ENCODE measurements at places on chromosomes 6 and 20.

- no peak for DNase-seq
Measured at GRCh38 chr6:26400626-26401025, 1.4 kb upstream of the BTN3A1 start.

DNA sequence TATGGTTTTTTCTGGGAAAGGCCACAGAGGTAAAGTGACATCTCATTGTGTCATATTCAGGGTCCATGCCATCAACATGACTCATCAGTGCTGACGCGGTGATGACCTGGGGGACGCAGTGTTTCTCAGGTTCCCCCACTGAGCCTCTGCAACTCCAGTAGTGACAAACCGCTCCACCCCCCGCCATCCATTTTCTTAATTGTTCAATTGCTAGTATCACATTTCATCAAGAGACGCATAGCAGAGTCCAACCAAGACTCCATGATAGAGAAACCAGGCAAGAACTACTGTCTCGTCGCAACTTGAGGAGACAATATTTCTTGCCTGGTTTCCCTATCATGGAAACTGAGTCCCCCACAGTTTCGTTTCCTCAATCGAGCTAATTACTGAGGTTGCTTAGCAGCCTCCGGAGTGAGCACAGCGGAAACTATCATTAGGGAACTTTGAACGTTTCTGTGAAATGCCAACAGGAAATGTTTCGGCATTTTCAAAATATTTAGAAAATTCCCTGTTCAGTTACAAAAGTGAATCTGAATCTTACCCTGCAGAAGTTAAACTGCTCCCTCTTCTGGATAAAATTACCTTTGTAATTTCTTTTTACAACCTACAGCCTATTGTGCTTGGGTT, 12.2 kb upstream of the SERPINB1 start:
- DNase-seq: peak; percentile 83

DNA sequence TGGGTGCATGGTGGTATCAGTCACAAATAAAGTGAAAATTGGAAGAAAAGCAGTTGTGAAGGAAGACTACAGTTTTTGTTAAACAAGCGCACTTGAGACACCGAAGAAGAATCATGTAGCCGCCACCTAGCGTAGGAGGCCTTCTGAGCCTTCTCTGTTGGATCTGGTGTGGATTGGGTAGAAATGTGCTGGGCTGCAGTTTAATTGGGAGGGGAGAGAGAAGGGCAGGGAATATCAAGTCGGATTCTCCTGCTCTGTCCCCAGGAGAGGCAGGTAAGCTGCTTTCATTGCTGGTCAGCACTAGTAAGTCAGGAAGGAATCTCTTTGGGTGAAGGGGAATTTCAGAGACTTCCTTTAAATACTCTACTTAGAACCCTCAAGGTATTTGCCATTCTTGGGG, 1.2 kb upstream of the FABP7 start:
- DNase-seq: no peak

GRCh38 chr6:160418370-160418769, 70.2 kb downstream of the SLC22A3 start:
- no peak for DNase-seq

GRCh38 chr6:37566111-37566949, 66.6 kb upstream of the CCDC167 start:
- DNase-seq: peak; percentile 49

- DNase-seq: no peak
Measured at GRCh38 chr6:137260217-137260616, 41.0 kb upstream of the IFNGR1 start.

DNA sequence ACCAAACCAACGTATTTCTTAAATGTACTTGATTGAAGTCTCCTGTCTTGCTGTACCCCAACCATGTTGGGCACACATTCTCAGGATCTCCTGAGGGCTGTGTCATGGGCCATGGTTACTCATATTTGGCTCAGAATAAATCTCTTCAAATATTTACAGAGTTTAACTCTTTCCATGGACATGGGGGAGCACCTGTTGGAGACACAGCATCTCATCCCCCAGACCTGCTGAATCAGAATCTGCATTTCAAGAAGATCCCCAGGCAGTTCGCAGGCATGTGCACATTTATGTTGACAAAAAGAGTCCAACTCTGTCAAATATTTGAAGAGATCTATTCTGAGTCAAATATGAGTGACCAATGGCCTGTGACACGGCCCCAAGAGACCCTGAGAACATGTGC, 24.5 kb downstream of the PIGT start:
- DNase-seq: no peak

DNA sequence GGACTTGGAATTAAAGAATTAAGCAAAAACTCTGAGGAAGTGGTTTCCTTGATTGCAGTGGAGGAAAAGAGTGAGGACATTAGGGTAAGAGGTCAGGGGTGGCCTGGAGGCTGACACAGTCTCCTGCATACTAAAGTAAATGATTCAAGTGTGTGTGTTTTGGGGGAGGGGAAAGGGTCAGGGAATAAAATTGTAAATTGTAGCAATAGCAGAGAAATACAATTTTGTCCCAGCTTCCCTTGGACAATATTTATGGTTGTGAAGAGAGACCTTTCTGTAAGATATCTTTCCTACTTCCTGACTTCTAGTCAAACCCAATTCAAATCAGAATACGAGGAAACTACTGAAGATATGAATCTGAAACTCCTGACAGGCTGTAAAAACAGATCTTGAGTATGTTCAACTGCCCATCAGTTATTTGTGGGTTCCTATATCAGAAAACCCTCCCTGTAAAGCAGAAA, 143.4 kb upstream of the HMGN3 start:
- no peak for DNase-seq

GRCh38 chr20:59158673-59159072, 4.9 kb upstream of the ZNF831 start:
- DNase-seq: no peak

DNA sequence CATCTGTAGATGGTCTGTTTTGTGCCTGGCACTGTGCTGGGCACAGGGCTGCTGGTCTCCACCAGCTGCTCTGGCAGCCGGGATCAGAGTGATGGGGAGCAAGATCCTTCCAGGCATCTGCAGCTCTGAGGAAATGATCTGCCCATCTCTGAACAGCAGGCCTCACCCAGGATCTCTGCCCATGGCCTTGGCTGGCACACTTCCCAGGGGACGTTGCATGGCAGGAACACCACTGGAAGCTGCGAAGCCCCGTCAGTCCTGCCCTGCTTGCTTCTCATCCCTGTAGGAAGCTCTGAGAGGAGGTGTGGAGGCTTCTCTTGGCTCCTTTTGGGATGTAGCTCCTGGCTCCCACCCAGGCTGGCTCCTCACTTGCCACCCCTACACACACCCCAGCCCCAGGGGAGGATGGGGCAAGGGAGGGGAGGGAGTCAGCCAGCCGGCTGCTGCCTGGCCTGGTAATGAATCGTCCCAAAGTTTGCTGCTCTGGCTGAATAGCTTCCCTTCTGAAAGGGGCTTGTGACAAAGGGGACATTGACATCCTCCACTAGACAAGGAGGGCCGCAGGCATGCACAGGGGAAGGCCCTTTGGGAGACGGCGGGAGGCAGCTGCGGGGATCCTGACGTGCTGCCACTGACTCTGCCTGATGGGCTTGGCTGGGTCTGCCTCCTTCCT, 108.9 kb downstream of the VEGFA start:
- no peak for DNase-seq

DNA sequence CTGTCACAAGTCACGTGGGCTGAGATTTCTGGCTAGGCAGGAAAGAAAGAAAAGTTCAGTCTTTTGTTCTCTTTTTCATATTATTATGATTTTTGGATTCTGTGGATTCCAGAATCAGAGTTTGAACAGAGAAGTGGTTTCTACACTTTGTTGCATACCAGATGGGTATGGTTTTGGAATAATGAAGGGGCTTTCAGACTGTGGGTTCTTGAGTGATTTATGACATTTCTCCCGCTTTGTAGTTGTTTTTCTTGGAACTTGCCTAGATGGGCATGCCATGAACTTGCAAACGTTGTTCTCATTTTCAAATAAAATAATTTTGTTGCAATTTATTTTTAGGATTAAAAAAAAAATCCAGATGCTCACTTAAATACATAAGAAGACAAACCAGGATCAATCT, 34.4 kb downstream of the CBFA2T2 start:
- DNase-seq: no peak

- DNase-seq: no peak
Measured at GRCh38 chr6:106569428-106569827, 59.9 kb downstream of the RTN4IP1 start.

DNA sequence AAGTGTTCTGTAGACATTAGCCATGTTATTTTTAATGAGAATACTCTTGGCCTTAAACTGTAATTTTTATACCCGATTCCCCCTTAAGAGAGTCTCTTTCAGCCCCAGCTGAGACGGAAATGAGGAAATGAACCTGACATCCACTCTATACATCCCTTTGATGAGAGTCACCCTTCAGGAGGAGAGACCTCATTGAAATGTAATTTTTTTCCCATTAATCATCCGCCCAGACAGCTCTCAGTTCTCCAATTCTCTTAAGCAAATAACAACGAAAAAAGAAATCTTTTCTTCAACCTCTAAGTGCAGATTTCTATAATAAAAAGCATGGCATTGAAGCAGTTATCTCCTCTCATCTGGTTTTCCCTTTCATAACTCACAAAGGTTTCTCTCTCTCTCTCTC, 243.8 kb upstream of the PMEPA1 start:
- DNase-seq: no peak

DNA sequence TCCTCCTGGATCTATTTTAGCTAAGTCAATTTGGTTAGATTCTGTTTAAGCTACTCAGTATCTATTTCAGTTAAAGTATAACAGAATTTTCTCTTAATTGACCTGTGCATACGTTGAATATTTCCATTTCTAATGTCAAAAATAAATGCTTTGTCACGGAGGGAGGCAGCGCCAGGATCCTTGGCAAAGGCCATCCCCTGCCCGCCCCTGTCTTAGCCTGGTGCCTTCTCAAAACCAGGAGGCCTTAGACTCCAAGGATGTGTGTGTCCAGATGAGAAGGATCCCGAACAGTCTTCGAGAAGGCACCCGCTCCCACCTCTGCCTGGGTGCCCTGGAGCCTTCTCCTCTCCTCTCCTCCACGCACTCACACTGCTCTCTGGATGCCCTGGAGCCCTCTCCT, 22.4 kb downstream of the TCFL5 start:
- no peak for DNase-seq

DNA sequence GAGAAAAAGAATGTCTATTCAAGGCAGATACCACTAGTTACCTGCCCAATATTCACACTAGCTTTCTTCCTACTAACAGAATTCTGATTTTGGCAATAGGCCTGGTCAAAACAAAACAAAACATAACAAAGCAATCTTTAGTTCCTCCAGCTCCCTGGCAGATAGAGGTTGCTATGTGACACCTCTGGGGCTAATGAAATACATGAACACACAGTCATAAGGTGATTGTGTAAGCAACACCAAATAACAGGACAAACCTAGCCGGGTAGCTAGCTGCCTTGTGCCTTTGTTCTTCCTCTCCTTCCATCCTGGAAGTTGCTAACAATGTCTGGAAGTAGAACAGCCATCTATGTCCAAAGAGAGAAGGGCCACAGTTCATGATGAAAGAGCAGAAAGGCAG, 6.0 kb upstream of the HMGN3 start:
- DNase-seq: no peak

- DNase-seq: no peak
Measured at GRCh38 chr20:44678990-44679611, 27.6 kb upstream of the ADA start.

DNA sequence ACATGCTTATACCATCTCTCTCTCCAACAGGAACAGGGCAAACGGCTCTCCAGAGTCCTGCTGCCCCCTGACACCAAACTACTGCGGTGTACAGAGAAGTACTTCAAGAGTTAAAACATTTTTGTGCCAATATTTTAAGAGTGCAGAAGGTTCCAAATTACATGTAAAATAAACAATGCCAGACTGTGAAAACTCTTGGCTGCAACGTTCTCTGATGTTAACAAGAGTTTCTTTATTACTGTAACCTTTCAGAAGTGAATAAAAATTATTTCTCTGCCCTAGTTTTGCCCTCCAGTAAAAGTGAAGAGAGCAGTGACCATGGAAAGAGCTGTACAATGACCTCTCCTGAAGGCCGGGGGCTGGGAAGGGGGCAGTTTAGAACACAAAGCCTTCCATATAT, 41.4 kb upstream of the FAM83C start:
- DNase-seq: no peak

- DNase-seq: no peak
Measured at GRCh38 chr6:156886409-156886808, 109.2 kb downstream of the ARID1B start.

DNA sequence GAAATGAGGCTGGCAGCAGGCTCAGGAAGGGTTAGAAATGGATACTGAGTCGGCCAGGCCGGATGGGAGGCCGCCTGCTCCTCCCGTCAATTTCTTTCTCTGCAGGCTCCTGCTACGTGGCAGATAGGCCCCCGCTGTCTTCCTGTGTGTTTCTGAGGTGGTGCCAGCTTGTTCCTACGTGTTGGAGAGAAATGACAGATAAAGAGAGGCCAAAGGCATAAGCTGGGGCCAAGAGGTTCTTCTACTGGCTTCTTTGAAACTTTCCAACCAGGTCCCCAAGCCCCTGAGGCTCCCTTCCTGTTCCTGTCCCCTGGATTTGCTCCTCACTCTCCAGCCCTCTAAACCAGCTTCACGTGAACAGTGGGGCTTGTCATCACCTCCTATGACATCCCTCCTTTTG, 76.8 kb downstream of the TCP11 start:
- DNase-seq: no peak

DNA sequence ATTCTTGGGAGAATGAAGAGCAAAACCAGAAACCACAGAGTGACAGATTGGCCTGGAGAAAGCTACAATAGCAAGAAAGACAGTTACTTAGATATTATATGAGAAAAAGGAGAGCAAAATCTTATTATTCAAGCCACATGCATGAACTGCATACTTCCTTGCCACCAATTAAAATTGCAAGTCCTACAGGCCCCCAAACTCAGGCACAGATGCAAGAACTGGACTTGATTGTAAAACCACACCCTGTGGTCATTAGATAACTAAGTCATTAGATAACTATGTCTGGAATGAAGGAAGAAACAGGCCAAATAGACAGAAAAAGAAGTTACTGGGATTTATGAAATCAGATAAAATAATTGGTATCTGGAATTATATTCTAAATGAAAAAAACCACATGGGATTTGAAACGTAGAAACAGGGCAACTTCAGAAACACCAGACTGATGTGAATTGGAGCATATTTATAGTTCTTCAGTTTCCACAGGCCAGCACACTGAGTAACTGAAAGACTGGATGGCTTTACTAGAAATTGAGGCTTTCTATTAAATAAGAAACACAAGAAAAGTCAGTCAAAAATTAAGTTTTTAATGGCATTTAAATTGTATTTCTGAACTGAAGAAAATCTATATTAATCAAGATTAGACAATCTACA, 49.4 kb upstream of the CARMIL1 start:
- DNase-seq: no peak

DNA sequence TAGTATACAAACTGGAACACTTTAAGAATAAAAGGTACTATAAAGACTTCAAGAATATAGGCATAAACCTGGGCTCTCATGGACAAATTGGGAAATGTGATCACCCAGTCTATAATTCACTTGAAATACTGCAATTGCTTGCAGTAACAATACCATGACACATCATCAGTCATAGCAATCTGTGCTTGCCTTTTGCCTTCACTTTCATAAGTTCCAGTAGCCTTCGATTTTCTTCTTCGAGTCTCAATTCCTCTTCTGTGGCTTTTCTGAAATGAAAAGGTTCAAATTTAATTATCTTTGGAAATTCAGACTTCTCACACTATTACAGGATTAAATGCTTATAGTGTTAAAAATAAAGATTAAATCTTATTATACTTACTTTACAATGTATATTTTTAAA, 96.3 kb upstream of the ZBTB24 start:
- DNase-seq: no peak

GRCh38 chr20:21534453-21534852, 20.6 kb upstream of the NKX2-2 start:
- no peak for DNase-seq
